ENCODE measurements at places on chromosomes 4 and X.

DNA sequence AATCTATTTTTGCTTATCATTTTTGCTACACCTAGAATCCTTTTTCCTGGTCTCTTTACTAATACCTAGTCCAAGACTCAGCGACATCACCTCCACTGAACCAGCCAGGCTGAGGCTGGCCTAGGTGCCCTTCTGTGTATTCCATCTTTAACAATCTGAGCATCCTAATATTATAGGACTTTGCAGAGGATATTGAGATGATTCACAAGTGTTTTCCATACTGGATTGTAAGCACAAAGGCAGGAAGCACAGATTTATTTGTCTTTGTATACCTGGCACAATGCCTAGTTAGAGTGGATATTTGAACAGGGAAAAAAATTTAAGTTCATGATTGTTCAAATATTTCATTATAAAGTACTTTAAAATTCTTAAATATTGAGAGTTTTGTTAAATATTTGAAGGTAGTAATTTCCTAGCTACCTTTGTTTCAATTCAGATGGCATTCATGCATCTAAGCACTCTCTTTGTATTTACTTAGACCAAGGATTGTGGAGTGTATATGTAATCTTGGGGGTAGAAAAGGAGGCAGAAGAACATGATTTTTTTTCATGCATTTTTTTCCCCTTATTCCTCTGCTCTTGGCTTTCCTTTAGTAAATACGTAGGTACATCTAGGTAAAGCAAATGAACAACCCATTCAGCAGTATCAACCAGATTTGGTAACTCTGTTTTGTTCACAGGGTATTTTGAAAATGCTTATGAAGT is 18.4 kb downstream of the SMARCA5 start:
- no peak for DNase-seq

- DNase-seq, result no peak
Observed at GRCh38 chrX:110432906-110433215, 74.2 kb downstream of the RTL9 start.

- no peak for DNase-seq
Observed at GRCh38 chrX:69025802-69026301, 139.4 kb downstream of the PJA1 start.

DNA sequence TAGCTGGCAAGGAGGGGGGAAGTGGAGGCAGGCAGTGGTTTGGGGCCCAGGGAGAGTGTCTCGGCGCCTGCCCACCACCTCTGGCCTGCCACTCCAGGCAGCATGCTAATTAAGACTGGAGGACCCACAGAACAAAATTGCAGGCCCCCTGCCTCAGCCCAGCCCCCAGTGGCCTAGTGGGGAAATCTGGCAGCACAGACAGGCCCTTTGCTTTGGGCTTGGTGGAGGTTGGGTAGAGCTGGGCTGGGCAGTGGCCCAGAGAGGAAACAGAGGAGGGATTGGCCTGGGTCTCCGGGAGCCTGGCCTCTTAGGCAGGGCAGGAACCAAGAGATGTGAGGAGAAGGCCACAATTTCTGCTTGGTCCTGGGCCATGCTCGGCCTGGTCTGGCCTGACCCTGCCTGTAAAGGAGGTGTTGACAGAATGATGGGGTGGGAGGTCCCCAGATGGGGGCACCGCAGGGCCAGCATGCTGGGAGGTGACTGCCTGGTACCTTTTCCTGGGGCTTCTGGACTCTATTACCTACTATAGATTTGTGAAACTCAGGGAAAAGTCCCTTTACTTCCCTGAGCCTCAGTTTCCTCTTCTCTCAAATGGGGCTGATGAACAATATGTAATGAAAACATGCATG is 92.4 kb upstream of the PJA1 start:
- no peak for DNase-seq

DNA sequence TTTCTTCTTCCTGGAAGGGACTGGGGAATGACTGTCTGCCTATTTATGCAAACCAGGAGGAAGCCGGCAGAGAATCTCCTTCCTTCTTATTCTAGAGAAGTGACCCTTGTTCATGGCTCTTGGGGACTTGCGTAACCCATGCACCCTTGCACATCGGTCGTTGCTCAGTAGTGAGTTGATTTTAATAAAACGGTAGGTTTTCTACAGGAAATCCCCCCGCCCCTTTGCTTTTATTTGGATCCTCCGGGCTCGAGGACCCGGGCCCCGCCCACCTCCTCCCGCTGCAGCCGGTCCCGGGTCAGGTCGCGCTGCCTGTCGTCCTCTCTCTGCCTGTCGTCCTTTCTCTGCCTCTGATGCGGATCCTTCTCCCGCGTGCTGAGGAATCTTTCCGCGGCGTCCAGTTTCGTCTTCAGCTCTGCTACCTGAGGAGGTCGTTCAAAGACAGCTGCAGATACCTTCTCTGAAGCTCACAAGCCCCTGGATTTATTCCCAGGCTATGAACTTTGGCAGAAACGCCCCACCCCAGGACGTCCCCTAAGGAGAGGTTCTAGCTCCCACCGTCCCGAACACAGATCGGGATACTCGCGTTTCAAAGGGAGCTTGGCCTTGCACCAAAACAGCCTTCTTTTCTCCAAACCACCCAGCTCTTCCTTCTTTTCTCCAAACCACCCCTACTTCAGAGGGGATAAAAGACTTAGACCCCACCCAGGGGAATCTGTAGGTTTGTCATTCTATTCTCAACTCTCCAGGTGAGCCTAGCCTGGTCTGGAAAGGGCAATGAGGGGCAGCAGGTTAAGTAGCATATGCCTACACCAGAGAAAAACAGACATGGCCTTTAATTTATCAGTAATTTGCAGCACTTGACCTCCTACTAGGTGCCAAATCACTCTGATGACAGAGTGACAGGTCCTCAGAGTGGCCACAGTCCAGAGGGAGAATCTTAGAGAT is 7.0 kb downstream of the TNIP3 start:
- no peak for DNase-seq

DNA sequence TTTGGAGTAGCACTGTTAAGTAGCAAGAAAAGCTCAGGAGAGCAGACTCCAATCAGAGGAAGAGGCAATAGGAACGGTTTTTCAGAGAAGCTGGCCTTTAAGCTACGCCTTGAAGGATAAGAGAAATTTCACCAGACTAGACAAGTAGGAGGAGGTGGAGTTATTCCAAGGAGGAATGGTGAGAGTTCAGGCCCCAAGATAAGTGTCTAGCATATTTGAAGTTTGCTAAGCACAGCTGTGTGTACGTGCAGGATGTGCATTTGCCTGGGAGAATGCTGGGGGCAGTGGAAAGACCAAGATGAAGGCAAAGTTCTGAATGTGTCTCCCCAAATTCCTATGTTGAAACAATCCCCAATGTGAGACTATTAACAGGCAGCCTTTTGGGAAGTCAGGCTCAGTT is 91.6 kb downstream of the SOWAHB start:
- DNase-seq, result no peak

DNA sequence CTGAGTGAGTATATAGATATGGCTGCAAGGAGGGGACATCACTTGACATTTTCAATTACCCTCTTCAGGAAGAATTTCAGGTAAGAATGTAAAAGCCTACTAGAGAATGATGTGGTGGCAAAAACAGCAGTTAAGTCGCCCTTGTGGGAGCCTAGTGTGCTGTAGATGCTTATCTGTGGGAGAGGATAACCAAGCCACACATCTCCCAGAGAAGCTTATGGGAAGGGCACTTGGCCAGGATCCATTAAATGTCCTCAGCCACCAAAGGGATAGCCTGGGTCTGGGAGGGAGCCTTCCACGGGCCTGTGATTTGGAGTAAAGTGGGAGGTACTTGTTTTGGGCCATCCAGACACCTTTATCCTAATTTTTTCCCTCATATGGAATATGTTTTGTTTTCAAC is 41.3 kb upstream of the BCLAF3 start:
- DNase-seq, result no peak

DNA sequence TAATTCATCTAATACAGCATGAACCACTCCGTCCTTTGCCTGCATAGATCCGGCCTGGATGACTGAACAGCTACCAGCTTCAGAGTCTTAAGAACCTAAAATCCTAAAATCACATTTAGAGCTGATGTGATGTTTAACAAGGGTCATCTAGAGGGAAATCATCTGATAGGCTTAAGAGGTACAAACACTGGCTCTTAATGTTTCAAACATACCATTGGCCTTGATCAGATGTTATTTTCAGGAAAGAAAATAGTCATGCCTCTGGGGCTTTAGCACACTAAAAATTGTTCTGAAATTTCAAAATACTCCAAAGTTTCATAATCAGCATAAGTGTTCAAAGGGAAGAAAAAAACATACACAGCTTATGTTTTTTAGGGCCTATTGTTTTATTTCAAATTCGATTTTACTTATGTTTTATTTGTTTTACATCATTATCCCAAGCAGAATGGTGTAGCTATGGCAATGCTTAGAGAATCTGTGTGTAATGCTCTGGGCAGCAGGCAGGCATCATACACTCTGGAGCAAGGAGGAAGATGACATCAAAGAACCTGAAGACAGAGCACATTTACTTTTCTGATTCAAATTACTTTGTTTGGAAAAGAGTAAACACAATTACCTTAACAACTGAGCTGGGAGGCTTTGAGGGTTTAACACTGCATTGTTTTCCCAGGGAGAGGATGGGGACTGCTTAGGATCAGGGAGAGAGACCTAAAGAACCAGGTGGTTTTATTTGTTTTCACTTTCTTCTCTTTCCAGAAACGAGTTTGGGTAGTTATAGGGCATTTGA is 25.3 kb upstream of the LEF1 start:
- DNase-seq, result no peak

DNA sequence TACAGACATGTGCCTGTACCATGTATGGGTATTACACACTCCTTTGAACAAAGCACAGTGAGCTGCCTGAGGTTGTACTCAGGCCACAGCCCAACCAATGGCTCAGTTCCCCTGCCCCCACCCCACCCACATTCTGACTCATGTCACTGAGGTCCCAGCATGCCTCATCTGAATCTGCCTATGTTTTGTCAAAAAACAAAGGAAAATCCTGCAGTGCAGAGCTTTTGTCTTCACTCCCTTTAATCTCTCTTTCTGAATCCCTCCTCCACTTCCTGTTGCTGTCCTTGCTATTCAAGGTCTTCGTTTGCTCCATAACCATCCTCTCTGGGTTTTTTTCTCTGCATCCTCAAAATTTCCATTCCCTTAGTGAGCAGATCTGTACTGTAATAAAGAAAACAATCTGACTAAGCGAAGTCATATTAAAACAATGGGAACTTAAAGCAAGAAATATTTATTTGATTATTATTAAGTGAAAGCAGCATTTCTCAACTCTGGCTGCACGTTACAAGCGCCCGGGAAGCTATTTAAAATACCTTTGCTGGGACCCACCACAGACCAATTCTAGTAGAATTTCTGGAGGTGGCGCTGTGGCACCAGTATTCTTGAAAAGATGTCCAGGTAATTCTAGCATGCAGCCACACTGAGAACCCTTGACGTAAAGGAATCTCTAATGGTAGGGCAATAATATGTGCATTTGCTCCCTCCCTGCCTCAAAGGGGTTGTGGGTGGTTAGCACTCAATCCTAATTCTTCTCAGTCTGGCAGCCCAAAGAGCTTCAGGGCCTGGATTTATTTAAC is 8.7 kb downstream of the GUCY2F start:
- no peak for DNase-seq

DNA sequence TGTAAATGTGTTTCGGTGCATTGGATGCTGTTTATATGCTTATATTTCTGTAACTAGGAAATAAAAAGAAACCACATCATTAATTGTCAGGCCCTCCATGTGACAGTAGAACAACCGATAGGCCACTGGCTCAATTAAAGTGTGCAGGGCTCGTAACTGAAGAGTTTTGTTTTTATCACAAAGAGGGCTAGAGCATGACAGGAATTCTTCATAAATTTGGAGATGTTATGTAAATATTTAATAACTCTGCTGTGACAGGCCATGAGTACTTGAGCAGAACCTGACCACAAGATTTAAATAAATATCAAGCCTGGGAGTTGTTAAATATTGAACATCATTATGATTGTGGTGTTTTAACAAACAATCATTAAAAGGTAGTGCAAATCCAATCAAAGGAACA is 55.9 kb downstream of the MID1 start:
- no peak for DNase-seq

GRCh38 chrX:20547611-20548051 is 280.9 kb upstream of the RPS6KA3 start:
- no peak for DNase-seq

- no peak for DNase-seq
Observed at GRCh38 chrX:31397119-31397518, 325.3 kb upstream of the FTHL17 start.

DNA sequence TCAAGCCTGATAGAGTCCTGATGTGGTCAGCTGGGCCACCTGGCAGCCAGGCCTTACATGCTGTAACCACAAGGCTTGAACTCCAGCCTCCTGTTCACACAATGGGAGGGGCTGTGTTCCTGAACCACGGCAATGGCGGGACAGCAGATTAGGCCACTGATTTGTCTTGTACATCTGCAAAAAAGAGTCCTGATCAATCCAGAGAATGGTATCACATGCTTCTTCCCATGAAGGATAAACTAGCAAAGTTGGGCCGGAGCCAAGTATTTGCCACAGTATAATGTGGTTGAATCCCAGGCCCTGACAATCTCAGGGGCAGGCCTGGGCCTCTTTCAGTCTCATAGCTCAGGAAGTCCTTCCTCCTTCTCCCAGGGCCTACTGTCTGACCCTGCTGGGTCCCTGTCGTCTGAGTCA is 2182.5 kb upstream of the AGA start:
- DNase-seq, result no peak

DNA sequence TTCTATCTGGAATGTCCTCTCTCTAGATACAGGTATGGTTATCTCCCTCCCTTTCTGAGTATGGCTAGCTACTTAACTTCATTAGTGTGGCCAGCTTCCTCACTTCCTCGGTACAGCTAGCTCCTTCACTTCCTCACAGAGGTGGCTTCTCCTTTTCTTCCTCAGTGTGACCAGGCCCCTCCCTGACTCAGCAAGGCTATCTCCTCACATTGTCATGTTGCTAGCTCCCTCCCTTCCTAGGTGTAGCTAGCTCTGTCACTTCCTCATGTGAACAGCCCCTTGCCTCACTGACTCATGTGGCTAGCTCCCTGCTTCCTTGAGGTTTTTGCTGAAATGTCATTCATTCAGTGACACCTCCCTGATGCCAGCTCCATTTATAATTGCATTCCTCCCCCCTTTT is 67.3 kb upstream of the DDIT4L start:
- DNase-seq, result no peak

GRCh38 chr4:7985891-7986441 is 46.3 kb upstream of the AFAP1 start:
- no peak for DNase-seq

DNA sequence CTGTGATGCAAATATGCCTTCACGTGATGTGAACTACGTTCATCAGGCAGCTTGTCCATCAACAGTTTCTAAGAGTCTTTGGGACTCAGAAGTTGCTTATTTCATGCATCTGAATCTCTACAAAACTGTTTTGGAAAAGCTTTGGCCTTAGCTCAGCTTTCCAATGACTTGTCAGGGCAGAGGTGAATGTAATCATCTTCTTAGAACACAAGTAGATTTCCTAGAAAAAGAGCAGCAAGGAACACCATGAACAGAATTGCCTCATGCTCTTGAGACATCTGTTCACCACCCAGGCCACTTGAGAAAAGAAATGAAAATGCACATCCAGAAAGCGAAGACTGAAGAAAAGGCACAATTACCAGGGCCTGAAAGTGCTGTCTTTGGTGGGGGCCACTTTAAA is 105.8 kb upstream of the PDHA1 start:
- DNase-seq, result no peak

- no peak for DNase-seq
Observed at GRCh38 chr4:27189683-27190082, 329.0 kb downstream of the STIM2 start.

- no peak for DNase-seq
Observed at GRCh38 chr4:187069398-187069797, 345.7 kb upstream of the FAT1 start.

GRCh38 chr4:89847571-89848325 is 10.8 kb upstream of the SNCA start:
- no peak for DNase-seq

GRCh38 chr4:29540439-29541102 is 1179.6 kb upstream of the PCDH7 start:
- DNase-seq, result no peak
